ENCODE measurements at places on chromosomes 4 and X. TPM values are rescaled to one million over a fixed set of nuclear protein-coding genes. Genes with fewer than 3 reads are reported as not detected.

GRCh38 chrX:16957751-16958150 is 11.3 kb downstream of the REPS2 start:
- no peak for DNase-seq

DNA sequence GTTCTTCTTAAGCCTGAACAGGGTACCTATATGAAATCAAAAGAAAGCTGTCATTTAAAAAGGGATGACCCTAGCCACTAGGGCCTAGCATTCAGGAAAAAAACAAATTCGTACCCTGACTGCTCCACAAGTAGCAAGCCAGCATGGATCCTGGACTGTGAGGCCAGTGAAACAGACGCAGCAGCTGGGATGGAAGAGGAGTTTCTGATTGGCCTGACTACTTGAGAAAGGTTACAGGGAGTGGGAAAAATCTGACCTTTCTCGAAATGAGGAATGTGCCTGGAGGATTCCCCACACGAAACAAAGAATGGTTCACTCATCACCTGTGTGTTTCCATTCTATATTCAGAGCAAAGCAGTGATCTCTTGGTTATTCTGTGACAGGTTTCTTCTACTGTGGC is 87.6 kb upstream of the JADE1 start:
- DNase-seq = no peak

The SRPX gene
- total RNA-seq = 0.23 TPM

DNA sequence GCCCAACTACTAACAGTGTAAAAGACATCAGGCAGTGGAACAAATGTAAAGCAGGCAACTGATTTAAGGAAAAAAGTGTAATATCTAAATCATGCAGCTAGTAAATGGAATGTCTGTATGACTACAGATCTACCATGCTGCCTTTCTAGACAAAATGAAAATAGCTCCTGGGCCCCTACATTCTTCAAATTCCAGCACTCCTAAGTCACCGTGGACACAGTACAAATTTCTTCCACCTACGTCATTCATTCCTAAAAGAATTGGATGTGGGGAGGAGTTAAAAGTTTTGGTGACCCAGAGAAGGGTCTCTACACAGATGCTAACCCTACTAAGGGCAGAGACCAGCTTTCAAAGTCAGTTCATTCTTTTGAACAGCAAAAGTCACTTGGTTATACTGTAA is 137.2 kb upstream of the ARHGEF9 start:
- no peak for DNase-seq

GRCh38 chr4:11416071-11416766 is 12.5 kb downstream of the HS3ST1 start:
- no peak for DNase-seq

The CFI gene
- total RNA-seq = 0.33 TPM

DNA sequence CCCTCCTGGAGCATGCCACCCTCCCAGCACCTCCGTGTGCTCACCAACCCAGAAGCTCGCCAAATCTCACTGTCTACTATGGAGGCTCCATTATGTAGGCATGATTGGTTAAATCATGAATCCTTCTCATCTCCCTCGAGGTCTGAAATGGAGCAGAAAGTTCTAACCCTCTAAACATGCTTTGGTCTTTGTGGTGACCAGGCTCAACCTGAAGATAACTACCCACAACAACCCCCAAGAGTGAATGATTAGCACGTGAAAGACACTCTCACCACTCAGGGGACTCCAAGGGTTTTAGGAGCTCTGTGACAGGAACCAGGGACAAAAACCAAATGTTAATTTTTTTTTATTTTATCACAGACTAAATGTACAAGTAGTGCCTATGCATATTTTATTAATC is 47.2 kb downstream of the APBB2 start:
- no peak for DNase-seq

DNA sequence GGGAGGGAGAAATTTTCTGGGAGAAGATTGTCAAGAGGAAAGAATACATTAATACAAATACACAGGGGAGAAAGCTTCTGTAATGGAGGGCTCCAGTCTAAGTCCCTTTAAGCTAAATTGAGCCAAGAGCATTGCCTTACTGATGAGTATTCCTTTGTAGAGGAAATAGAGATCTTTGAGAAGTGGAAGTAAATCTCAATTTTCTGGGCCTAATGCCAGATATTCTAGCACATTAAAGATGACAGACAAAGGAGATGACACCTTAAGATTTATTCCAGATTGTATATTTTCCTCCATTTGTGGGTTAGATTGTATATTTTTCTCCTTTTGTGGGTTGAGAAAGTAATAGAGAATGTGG is 28.5 kb upstream of the SMAD1 start:
- DNase-seq = no peak

- DNase-seq = no peak
Observed at GRCh38 chr4:118396881-118397622, 44.2 kb upstream of the PRSS12 start.

- no peak for DNase-seq
Observed at GRCh38 chr4:88879991-88880390, 177.0 kb downstream of the FAM13A start.

- no peak for DNase-seq
Observed at GRCh38 chr4:150325872-150326271, 247.6 kb downstream of the DCLK2 start.

Data from Panc1 (cell line).